CD4-positive, alpha-beta T cell (primary cell): ENCODE measurements at places on chromosomes 13 and 19. TPM values are rescaled to one million over a fixed set of nuclear protein-coding genes. Genes with fewer than 3 reads are reported as not detected.

- no peak for DNase-seq
Observed at GRCh38 chr19:11814700-11815035, 595 bp downstream of the ZNF440 start.

DNA sequence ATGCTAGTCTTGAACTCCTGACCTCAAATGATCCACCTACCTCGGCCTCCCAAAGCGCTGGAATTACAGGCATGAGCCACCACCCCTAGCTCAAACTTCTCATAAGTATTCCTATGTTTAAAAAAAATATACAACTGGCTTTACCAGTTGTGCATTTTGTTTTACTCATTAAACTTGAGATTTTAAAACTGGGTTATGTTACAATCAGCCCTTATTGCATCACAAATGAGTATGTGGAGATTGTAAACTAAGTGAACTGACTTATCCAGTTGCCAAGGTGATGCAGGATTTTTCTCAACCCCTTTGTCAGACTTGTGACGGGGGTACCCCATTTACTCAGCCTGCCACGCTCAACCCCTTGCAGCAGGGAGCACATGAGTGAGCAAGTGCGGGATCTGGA is 14.4 kb upstream of the GTF2F2 start:
- DNase-seq, result no peak

DNA sequence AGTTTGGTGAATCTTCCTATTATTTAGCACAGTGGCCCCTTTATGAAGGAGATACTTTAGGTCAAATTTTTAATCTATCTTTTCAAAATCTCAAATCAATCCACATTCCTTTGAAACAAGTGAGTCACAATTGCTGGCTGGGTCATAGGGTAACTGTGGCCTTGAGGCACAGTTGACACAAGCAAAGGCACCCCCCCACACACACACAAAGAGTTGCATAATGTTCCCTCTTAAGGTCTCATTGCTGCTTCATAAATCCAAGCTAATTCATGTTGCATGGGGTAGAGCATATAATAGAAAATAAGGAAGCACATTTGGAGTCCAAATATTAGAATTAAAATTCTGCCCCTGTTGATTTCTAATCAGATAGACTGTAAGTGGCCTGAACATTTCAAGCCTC is 171.5 kb downstream of the DLEU7 start:
- no peak for DNase-seq

DNA sequence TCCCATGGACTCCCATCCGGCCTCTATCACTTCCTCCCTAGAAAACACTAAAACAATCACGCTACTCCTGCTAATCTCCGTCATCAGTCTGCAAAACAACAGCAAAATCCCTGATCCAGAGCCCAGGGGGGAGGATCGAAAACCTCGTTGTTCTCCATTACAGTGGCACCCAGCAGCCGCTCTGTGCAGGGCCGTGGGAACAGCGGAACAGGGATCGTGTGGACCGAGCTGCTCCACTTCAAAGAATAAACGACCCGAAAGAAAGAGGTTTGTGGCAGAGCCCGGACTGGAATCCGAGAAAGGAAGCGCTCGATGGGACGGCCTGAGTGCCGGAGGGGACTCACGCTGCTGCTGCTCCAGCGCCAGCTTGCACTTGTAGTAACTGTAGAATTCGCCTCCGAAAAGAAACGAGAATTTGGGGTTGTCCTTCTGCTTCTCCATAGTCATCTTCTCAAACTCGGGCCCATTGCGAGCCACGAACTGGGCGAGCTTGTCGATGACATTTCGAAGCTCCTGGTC is 652 bp downstream of the CHERP start:
- no peak for DNase-seq

DNA sequence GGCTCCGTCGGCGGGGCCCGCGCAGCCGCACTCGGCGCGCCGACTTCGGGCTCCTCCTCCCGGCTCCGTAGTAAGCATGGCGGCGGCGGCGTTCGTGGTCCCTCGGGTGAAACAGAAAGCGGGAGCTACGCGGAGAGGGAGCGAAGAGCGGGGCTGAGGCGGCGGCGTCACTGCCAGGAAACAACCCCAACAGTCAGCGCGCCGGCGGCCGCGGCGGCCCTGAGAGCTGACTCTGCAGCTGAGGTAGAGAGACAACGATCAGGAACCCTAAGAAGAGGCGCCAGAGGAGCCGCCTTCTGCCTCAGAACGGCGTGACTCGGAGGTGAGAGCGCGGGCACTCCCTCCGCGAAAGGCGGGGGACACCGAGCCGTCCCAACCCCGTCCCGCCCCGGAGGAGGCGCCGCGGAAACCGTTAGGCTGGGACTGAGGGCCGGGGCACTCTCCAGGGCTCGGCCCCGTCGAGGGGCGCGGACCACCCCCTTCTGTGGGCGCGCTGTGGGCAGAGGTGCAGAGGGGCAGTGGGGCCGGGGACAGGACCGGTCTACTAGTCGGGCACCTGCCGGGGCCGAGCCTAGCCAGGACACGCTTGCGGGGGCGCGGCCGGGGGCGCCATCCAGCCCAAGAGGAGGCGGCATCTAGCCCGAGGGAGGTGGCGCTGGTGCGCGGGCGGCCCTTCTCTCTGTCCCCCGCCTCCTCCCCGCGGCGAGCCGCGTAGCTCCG is at the start of gene FNDC3A:
Gene FNDC3A, plus strand, starts transcription at position 57 of the 720 bp plus-strand sequence. CDS start 30,279 bp downstream, outside the sequence.
- DNase-seq, result peak; percentile 87

The SYCN gene
- total RNA-seq, result not detected

The SRRM5 gene
- 0.25 TPM for total RNA-seq
